B cell (primary cell): ENCODE measurements at places on chromosomes 4 and X. TPM values are rescaled to one million over a fixed set of nuclear protein-coding genes. Genes with fewer than 3 reads are reported as not detected.
A peak's percentile ranks its signal among the peaks of the same experiment; 100 is the strongest.

Gene LGI2
- total RNA-seq, result not detected in 2 replicates

Gene PPP4R3C
- not detected in 2 replicates for total RNA-seq

Gene FAM13A
- 2.1 and 3.4 TPM in 2 replicates for total RNA-seq

Gene STARD8
- total RNA-seq, result 0.46 and 0.54 TPM in 2 replicates

Gene TMEM154
- total RNA-seq, result 96.6 and 99.1 TPM in 2 replicates

Gene MAGEA1
- total RNA-seq, result not detected in 2 replicates

DNA sequence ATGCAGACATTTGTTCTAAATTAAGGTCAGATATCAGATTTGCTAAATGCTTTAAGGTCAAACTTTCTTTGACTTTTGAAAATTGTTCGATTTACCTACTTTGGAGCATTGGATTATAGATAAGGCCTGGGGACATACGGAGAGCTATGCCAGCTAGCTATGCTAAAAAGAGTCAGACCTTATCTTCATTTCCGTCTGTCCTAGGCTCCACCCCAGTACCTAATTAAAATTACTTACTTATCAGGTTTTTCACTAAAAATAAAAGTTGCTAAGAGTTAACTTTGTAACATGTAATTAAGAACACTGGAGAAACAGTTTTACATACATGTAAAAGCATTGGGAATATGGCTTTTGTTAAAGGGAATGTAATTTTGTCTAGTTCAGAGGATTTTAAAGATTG lies 7.1 kb upstream of the TMEM35A start:
- no peak for DNase-seq

DNA sequence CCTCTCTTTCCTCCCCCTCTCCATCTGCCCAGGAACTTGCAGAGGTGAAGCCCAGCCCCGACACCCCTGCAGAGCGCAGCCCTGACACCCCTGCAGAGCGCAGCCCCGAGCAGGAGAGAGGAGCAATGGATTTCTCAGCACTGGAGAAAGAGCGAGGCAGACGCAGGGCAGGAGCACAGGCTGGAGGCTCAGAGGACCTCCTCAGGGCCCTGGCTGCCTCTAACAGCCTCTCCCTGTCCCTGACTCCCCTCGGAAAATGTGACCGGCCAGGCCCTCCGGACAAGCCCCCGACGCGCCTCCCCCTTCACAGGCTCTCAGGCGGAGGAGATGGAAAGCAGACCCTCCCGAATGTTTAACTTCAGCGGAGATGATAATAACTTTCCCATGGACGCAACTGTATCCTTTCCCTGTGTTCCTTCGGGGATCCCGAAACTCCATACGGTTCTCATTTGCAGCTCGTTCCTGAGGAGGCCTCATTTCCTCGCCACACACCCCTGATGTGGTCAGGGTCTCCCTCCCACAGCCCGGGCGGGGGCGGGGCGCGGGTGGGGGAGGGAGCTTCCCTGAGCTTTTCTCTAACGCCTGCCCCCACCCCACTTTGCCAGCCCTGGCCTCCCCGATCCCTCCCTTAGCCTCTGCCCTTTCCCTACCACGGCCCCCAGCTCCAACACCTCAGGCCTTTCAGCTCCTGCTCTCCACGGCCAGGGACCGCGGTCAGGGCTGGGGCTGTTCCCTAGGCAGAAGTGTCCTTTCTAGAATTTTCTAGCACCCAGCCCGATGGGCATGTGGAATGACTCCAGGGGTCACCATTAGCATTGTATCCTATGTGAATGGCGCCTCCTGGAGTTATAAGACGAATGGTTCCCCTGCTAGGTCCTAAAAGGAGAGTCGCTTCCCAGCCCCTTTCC lies 201.1 kb upstream of the BCOR start:
- DNase-seq, result peak; percentile 3

DNA sequence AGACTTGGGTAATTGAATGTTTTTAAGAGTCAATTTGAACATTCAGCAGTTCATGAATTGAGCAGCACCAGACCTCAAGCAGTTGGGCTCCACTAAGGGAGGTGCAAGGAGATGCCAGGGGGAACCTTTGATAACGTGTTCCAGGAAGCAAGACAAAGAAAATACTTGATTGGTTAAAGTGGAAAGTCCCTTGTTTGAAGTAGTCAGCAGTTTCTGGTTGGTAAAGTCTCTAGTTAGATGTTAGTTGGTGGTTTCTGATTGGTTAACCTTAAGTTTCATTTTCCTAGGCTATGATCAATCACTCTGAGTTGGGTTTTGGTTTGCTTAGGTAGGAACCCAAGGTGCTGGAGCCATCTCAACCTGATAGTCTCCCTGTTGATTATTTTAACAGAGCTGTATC lies 4.0 kb downstream of the HERC6 start:
- DNase-seq, result peak; percentile 41

DNA sequence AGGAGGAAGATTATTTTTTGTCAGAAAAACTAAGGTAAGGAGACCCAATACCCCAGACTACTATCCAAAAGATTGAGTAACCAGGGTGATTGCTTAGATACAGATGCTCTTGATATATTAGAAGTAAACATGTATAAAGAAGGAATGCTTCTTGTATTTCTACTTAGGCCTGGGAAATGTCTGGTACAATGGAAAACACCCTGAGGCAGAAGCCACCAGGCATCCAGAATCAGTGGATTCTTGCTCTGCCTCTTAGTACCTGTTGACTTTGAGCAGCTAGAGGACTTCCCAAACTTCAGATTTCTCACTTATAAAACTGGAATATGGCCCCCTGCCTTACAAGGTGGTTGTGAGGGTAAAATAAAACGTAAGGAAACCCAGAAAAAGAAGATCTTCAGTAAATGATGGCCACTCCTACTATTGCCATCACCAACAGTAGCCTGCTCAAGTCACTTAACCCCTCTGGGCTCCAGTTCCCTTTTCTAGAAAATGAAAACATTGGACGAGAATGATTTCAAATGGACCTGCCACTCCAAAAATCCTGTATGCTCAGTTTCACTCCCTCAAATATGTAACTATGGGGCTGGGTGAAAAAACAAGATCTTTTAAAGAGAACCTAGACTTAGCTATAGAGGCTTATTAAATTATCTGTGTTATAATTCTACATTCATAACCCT lies 56.6 kb downstream of the AMELX start:
- no peak for DNase-seq

DNA sequence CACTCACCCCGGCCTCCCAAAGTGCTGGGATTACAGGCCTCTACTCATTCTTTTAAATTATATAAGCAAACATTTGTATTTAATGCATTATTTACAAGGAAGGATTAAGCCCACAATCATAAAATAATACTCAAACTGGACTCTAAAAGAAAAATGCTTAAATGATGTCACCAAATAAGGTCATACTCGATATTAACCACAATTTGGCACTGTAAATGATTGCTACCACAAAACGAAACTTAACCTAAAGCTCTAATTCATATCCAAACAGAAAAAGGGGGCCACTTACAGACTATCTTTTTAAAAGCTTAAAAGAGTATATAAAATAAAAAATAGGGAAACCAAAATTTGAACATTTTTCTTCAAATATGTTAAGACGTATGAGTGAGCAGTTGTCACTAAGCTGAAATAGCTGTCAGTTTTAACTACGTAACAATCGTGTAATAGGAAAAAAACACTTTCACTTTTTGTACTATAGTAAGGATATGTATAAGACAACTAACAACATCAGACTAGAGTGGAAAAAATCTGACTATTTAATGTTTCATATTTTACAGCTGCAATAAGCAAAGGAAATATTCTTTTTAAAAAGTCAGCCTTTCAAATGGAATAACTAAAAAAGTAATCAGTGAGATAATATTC lies 108.2 kb upstream of the GPR34 start:
- DNase-seq, result peak; percentile 15

GRCh38 chr4:84597450-84597849 lies 14.5 kb downstream of the CDS1 start:
- no peak for DNase-seq

DNA sequence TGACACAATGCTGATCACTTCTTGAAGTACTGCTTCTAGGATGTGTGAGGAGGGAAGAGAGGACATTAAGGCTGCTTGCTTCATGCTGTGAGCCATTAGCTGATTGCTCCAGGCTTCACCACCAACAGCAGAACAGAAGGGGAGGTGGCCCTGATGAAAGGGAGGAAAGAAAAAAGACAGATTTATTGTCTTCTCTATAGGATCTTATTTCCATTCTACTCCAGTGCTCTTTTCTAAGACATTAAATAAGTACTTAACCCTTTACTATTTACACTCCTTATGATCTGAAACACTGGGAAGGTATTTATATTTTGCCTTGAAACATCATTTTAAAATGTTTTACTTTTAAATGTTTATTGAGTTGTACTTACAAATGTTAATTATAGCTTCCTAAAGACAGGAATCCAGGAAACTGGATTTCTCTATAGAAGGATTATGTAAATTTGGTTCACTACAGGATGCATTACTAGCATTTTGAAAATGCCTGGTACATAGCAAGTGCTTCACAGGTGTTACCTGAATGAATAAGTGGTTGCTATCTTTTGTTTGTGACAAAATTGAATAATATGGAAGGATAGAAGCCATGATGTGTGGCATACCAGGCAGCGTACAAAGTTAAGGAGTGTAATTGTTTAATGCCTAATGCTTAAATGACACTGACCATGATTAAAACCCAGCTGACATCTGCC lies 680.9 kb upstream of the ATOH1 start:
- no peak for DNase-seq

GRCh38 chrX:48827654-48827968 lies 1.3 kb downstream of the ERAS start:
- DNase-seq, result no peak

GRCh38 chr4:88908003-88908402 lies 149.0 kb downstream of the FAM13A start:
- DNase-seq, result no peak

DNA sequence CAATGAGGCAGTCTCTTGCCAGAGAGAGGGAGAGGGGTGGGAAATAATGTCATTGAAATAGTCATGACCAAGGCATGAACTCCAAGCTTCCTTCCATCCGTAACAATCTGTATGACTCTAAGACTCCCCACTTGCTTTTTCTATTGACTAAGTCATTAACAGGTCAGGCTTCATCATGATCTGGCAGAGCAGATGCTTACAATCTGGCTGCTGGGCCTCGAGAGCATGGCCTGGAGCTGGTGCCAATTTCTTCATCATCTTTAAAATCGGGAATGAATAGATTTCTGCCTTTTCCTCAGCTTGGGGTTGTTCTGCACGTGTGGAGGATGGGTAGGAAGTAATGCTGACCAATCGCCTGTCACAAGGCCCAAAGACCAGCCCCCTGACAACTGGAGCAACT lies 280.6 kb upstream of the CLNK start:
- DNase-seq, result no peak

DNA sequence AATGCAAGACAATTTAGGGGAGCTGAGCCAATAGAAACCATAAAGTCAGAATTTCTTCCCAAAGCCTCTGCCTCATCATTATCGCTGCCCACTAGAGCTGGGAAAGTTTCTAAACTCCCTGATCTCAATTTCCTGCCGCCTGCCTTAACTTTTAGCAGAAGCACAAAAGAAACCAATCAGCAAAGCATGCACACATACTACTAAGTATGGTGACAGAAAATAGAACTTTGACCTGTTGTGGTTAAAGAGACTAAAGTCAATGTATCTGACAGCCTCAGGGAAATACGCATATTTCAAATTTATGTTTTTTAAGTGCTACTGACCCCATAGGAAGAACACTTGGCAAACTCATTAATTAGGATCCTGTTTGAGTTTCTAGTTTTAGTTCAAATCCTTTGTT lies 10.1 kb downstream of the STK26 start:
- no peak for DNase-seq

- DNase-seq, result no peak
Observed at GRCh38 chr4:76582074-76582816, 147.2 kb downstream of the SHROOM3 start.

DNA sequence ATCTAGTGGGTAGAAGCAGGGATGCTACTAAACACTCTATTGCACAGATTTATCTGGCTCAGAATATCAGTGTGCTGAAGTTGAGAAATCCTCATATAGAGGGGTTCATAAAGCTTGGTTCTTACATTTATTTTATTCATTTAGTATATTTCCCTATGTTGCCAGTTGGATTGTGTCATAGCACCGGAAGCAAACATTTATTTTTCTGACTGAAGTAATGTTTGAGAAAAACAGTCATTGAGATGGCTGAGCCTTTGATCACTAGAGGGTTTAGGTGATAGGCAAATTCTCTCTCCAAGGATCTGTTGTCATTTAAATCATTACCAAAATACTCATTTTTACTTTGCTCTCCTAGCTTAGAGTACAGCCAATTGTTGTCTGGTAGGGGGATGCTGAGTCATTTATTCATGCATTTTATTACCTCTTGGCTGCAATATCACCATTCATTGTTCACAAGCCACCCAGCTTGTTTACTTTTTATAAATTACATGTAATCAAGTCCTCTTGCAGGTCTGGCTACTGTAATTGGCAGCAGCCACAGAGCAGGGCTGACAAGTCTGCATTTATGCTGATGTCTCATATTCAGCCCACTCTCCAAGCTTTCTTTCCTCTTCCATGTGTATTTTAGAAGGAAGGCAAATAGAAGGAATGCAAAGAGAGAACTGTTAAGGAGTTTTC lies 15.2 kb downstream of the GAB1 start:
- no peak for DNase-seq

GRCh38 chrX:49220100-49220499 lies 13.0 kb downstream of the CACNA1F start:
- DNase-seq, result no peak

GRCh38 chrX:47846040-47846439 lies 9.3 kb downstream of the ZNF81 start:
- DNase-seq, result no peak

DNA sequence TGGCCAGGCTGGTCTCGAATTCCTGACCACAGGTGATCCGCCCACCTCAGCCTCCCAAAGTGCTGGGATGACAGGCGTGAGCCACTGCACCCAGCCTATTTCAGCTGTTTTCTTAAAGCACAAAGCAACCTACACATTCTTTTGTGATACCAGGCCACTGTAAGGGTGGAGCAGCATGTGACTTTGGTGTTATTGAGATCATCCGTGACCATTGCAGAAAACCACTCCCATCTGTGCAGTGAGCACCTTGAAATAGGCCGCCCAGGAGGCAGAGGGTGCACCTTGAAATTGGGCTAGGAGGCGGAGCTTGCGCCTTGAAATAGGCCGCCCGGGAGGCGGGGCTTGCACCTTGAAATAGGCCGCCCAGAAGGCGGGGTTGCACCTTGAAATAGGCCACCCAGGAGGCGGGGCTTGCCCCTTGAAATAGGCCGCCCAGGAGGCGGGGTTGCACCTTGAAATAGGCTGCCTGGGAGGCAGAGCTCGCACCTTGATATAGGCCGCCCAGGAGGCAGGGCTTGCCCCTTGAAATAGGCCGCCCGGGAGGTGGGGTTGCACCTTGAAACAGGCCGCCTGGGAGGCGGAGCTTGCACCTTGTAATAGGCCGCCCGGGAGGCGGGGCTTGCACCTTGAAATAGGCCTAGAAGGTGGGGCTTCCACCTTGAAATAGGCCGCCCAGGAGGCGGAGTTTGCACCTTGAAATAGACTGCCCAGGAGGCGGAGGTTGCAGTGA lies 9.0 kb upstream of the SLC25A6 start:
- DNase-seq, result no peak

GRCh38 chr4:164700471-164700870 lies 53.5 kb upstream of the SMIM31 start:
- no peak for DNase-seq

DNA sequence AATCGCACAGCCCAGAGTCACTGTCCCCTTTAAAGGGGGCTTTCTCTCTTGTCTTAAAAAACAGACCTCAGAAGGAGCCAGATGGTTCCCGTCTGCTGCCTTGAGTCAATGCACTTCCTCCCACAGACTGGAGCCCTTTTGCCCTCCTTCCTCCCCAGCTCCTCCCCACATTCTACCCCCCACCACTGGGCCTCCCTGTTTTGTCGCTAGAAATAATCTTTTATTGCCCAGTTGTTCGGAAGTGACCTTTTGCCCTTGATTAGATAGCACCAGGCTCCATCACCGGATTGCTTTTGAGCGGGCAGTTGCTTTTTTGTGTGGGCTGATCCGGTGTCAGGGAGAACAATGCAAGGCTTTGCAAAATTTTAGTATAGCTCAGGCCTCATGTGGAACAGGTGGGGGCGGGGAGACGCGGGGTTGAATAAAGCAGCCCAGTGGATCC lies 47.7 kb downstream of the SPRY1 start:
- DNase-seq, result peak; percentile 78
